ENCODE measurements at places on chromosomes 1 and 21.

- DNase-seq = no peak
These were observed 975 bp upstream of the MNDA start for GRCh38 chr1:158830074-158830677.

GRCh38 chr1:241677201-241677600 lies 25.1 kb downstream of the WDR64 start:
- no peak for DNase-seq

DNA sequence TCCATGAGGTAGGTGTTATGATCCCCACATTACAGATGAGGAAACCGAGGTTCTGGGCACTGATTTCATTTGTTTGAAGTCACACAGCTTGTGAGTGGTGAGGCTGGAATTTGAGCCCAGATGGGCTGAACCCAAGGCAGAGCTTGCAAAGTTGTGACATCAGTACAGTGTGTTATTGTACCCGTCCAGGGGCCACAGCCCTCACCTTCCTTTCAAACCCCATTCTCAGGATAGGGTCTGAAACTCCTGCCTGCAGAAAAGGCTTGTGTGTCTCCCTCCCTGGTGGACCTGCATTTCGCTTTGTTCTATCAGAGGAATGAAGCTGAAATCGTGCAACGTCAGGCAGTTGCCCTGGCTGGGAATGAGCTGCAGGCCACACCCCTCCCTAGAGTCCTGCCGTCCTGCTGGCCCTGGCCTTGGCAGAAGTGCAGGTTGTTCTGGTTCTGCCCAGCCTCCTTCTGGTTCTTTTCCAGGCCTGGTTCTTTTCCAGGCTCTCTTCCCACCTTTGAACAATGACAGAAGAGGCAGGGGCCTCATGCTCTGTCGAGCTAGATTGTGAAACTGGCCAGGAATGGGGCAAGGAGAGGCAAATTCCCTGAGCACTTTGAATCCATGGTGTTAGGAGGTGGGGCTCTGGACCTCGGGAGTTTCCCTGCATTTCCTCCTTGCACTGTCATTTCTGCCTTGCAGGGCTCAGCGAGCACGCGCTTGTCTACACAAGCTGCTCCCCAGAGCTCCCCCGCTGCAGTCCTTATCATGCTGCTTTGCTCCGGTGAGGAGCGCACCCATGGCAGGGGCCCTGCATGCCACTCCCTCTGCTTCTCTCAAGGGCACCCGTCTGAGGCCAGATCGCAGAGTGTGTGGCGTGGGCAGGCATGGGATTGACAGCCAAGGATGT lies 8.2 kb upstream of the MYOM3 start:
- no peak for DNase-seq

DNA sequence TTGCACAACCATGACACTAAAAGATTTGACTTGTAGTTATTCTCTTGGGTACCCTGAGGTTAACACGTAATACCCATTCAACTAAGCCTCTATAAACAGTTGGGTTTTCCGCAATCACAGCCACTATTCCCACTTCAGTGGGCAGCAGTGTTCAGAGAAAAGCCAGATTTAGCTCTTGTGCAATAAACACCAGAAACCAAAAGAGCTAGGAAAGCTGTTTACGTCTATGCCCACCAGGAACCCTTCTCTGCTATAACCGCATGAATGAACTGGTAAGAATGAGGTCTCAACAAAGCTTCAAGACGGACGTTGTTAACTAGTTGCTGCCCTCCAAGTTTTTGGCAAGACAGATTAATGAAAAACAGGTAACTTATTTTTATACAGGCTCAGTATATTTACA lies 101.3 kb downstream of the SLC45A1 start:
- no peak for DNase-seq

DNA sequence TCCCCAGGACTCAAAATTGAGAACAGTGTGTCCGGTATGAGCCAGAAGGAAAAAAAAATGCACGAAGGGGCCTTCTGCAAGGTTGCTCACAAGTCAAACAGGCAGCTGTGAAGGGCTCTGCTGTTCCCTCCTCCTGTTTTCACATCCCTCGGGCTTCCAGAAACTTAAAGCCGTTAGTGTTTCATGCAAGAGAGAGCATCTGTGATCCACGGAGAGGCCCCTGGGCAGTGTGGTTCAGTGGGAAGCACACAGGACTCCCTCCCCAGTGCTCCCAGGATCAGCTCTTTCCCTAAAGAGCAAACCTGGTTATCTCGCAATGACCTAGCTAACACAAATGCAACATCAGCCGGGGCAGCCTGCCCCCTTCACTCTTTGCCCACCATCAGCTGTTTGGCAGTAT lies 2.9 kb upstream of the MATN1 start:
- no peak for DNase-seq

DNA sequence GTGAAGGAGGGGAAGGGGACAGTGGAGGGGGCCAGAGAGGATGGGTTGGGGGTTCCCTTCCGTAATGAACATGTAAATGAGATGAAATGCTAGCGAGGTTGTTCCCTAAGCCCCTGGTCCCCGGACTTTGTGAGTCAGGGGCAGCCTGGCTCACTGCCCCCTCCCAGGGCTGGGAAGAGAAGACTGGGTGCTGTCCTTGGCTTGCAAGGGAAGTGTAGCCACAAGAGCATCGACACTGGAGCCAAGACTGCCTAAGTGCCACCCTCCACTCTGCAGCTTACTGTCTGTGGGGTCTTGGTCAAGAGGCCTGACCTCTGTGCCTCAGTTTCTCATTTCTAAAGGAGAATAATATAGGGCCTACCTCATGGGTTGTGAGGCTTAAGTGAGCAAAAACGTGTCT lies 483 bp downstream of the PEAR1 start:
- DNase-seq = no peak

GRCh38 chr1:222781251-222781650 lies 33.6 kb upstream of the DISP1 start:
- DNase-seq = no peak

GRCh38 chr1:182740120-182740519 lies 49.5 kb upstream of the NPL start:
- no peak for DNase-seq

- DNase-seq = no peak
These were observed 369.6 kb downstream of the RYR2 start for GRCh38 chr1:237411621-237412020.

- DNase-seq = no peak
These were observed 6.8 kb upstream of the VAMP4 start for GRCh38 chr1:171748651-171749050.

- DNase-seq = no peak
These were observed 292.1 kb upstream of the VAMP3 start for GRCh38 chr1:7478809-7479499.

DNA sequence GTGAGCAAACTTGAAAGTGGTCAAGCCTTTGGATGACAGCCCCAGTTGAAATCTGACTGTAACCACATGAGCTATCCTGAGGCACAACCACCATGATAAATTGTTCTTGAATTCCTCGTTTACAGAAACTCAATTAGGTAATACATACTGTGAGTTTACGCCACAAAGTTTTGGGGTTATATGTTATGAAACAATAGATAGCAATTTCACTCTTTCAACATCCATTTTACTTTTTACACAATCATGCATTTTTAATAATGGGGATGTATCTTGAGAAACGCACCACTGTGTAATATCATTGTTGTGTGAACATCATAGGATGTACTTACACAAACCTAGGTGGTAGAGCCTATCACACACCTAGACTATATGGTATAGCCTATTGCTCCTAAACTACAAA lies 35.4 kb downstream of the OR2C3 start:
- DNase-seq = no peak

All from frontal cortex (tissue), 4 donors.